ENCODE measurements at places on chromosomes 13 and 19.
A peak's percentile ranks its signal among the peaks of the same experiment; 100 is the strongest.

- DNase-seq: peak; percentile 52
Measured at GRCh38 chr19:1042689-1043511, 3.0 kb downstream of the ABCA7 start.

DNA sequence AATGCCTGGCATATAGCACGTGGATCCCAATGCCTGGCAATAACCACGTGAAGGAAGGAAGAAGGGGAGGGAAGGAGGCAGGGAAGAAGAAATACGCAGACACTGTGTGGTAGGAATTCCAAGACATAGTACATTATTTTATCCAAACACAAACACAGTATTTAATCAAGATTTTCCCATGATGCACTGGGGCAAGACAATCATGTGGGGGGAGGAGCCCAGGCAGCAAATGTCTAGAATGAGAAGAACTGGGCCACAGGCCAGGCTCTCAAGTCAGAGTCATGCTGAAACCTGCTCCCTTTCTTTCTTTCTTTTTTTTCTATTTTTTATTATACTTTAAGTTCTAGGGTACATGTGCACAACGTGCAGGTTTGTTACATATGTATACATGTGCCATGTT, 717.9 kb downstream of the UQCRFS1 start:
- no peak for DNase-seq

- no peak for DNase-seq
Measured at GRCh38 chr13:34308725-34309124, 490.8 kb downstream of the RFC3 start.

DNA sequence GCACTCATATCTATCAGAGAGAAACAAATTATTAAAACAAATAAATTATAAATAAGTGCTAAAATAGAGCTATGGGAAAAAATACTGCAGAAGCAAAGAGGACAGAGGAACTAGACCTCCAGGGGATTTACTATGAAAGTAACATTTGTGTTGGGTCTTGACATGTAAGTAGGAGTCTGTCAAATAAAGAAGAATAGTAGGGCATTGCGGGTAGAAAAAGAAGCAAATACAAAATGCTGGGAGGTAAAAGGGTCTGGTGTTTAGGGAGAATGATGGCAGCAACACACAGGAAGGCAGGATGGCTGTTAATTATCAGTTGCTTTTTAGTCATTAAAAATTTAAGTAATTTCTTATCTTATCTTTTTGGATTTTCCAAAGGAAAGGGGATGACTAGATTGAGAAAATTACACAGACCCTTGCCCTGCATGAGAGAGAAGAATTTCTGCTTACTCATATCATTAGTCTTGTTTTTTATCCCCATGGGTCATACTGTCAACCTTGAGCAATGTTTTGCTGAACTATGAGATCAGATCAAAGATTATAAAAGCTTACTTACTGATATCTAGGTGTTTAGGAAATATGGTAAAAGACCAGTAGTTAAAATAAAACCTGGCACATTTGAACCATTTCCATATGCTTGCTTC, 472.7 kb downstream of the DIAPH3 start:
- DNase-seq: no peak

DNA sequence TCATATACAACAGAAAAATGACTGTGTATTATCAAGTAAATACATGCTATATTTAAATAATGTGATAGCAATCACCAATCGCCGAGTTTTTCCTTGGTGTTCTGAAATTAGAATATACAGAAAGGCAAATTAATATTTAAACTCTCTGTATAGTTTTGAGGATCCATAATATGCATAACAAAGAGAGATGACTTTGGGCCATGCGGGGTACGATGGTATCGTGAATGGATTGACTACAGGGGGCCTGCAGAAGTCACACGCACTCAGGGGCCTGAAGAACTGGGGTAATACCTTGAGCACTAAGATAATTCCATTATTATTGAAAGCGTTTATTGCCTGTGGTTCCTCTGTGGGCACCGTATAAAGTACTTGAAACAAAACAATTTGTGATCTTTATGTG, 314.0 kb downstream of the TEX29 start:
- no peak for DNase-seq

GRCh38 chr13:48185018-48185417, 48.0 kb upstream of the ITM2B start:
- no peak for DNase-seq

DNA sequence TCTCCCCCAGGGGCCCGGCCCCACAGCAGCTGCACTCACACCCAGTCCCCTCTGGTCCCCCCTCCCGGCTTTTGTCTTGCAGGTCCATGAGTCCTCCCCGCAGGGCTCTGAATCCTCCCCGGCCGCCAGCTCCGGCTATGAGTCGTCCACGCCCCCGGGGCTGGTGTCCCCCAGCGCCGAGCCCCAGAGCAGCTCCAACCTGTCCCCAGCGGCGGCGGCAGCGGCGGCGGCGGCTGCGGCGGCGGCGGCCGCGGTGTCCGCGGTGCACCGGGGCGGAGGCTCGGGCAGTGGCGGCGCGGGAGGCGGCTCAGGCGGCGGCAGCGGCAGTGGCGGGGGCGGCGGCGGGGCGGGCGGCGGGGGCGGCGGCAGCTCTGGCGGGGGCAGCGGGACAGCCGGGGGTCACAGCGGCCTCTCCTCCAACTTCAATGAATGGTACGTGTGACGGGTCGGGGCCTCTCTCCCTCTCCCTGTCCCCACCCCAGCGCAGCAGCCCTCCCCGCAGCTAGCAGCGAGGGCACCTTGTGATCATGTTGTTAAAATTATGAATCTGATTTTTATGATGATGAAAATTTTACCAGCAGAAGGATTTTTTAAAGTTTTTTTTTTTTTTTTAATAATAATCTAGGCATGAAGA, 3.8 kb downstream of the ZIC2 start:
- peak; percentile 75 for DNase-seq

DNA sequence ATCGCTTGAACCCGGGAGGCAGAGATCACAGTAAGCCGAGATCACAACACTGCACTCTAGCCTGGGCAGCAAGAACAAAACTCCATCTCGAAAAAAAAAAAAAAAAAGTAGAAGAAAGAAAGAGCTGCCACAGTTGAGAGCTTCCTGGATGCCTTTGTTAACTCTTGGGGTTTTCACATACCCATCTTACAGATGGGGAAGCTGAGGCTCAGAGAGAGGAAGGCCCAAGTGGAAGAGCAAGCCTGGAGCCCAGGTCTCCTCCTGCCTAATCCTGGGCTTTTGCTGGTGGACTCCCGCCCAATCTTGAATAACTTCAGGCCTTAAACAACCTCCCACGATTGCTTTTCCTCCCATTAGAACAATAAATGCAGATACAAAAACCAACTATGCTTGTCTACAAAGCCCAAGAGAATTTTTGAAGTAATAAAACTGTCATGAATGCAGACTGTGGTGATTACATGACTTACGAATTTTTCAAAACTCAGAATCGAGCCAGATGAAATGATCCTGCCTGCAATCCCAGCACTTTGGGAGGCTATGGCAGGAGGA, 41.7 kb downstream of the LTBP4 start:
- no peak for DNase-seq
